ENCODE measurements at places on chromosomes 6 and 20.

GRCh38 chr20:30505566-30505965 lies 751.9 kb upstream of the DEFB115 start:
- DNase-seq = no peak

GRCh38 chr6:33298773-33299236 lies at the start of gene RGL2:
RGL2 (minus strand) TSS chr6:33298942; CDS start chr6:33298610, 332 bp downstream.
- DNase-seq = no peak

DNA sequence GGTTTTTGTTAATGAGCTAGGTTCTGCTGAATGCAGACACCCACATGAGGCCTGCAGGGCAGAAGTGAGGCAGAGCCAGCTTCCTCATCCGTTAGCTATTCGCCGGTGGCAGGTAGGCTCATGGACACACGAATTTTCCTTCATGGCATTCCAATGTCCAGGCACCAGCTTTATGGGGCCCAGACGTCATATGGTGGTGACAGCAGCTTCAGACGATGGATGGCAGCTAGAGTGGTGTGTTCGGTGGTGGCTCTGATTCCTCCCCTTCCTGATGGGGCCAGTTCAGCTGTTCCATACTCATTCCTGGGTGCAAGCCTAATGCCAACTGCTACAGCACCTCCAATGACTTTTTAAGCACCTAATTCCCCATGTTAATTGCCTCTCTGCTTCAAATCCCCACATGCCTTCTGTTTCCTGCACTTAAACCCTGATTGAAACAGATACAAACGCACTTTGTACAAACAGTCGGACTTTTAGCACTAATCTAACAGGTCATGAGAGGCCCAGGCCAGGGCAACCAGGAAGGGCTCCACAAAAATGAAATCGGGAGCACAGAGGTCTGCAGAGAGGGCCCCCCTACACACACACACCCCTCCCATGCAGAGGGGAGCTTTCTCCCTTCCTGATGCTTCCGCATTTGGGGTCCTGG lies 35.7 kb upstream of the MLN start:
- DNase-seq = no peak

DNA sequence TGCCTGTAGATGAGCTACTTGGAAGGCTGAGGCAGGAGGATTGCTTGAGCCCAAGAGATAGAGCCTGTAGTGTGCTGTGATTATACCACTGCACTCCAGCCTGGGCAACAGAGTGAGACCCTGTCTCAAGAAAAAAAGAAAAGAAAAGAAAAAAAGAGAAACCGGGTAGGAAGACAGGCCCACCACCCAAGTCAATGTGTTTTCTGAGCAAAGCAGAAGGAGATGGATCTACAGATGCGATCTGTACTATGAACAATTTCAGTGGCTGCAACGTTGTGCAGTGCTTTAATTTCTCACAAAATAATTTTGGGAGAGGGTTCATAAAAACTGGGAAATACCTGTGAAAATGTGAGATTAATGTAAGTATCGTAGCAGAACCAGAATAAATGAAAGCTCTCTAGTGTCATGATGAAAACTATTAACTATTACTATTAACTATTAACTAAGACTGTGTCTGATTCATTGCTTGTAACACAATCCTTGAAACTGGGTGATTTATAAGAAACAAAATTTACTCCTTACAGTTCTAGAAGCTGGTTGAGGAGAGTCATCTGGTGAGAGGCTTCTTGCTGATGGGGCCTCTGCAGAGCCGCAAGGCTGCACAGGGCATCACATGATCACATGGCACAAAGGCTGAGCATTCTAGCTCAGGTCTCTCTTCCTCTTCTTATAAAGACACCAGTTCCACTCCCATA lies 233.1 kb upstream of the ZNF217 start:
- DNase-seq = peak; percentile 86

DNA sequence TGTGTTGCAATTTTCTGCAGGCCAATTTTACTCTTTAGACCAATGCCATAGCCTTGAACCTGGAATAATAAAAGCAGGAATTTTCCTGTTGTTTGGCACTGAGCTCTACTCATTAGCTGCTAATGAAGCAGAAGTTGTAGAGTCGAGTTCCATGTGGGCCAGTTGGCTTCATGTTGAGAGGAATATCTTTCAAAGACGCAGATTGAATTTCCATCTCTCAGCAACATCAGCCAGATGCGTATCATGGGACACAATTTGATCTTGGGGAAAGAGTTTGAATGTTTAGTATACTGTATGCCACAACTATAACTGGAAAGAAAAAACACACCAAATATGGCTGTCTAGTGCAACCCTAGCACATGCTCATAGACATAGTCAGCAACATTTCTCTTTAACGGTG lies 259.6 kb downstream of the BCKDHB start:
- DNase-seq = no peak

- DNase-seq = no peak
Observed at GRCh38 chr6:138503881-138504680, 4.8 kb upstream of the NHSL1 start.

DNA sequence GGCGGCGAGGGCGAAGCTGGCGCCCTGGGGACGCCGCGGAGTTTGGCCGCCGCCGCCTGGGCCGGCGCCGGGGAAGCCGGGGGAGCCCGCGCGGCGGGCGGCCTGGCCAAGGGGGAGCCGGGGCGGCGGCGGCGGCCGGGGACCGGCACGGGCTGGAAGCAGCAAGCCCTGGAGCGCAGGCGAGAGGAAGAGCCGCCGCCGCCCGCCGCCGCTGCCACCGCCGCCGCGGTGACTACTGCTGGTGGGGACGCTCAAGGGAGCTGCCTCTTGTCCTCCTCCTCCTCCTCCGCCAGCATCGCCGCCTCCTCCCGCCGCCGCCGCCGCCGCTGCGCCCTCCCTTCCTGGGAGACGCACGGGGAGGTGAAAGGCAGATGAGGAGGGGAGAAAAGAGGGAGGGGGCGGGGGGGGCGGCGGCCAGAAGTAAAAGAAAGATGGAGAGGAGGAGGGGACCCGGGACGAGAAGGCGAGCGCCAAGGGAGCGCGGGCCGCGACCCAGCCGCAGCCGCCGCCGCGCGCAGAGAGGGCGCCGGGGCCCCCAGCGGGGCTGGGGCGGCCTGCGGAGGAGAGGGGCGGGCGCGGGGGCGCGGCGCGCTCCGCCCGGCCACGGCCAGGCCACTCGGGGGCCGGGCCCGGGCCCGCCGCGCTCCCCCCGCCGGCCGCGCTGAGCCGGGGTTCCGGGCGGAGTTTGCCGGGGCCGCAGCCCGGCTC lies 846 bp downstream of the PDE10A start:
- DNase-seq = no peak

GRCh38 chr6:5053038-5053437 lies 32.1 kb upstream of the PPP1R3G start:
- DNase-seq = no peak

- DNase-seq = no peak
Observed at GRCh38 chr20:57398231-57398821, 7.1 kb downstream of the RBM38 start.

- DNase-seq = no peak
Observed at GRCh38 chr6:140385679-140386078, 1011.2 kb upstream of the CITED2 start.

DNA sequence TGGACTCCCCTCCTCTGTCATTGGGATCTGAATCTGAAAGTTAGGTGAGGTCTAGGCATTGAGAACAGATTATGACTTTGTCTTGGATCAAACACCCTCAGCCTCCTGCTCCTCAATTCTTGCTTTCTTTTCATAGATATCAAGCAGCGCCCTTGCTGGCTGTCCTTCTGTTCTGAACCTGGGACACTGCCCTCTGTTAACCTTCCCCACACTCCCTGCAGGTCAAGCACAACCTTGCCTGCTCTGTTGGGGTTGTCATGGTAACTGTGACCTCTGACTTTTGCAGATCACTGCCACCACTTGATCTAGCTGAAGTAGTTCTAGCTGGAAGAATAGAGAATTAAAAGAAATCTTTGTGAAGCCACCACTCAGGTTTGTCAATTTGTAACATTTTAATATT lies 16.4 kb upstream of the MICA start:
- DNase-seq = no peak

- peak; percentile 36 for DNase-seq
Observed at GRCh38 chr20:11676630-11677287, 240.9 kb upstream of the BTBD3 start.

GRCh38 chr20:60101891-60102281 lies 143.7 kb downstream of the CDH26 start:
- DNase-seq = no peak

DNA sequence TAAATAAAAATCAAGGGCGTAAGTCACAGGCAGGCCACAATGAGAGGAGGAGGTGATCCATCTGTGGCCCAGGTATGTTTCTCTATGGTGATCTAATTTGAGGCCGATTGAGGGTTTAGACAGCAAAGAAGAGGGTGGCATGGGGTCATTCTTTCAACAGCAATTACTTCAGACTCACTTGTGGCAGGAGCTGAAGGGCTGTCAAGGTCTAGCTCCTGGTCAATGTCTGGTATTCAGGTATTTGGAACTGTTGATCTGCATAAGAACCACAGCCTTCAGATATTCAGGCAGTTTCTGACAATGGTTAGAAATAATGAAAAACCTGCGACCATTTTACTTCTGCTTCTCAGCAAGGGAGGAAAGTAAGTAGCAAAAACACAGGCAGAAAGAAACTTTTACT lies 259.6 kb downstream of the FOXC1 start:
- no peak for DNase-seq

- no peak for DNase-seq
Observed at GRCh38 chr20:62635852-62636251, 6.5 kb upstream of the SLCO4A1 start.

GRCh38 chr6:37739618-37740017 lies 41.9 kb upstream of the MDGA1 start:
- DNase-seq = no peak

- DNase-seq = no peak
Observed at GRCh38 chr20:36827541-36828279, 48.2 kb upstream of the TLDC2 start.

DNA sequence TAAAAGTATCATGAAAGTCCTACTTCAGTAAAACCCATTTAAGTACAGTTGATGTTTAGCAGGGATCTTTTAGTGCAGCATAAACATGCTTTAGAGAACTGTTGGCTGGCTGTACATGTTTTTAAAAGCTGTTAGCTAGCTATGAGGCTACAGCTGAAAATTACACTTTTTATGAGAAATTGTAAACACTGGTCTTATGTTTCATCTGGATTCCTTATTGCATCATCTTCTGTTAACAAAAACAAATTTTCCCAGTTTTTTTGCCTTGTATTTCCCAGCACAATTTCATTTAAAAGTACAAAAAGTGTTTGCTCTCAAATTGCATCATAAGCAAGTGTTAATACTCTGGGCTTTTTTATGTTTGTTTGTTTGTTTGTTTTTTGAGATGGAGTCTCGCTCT lies 18.3 kb upstream of the HLA-E start:
- no peak for DNase-seq

DNA sequence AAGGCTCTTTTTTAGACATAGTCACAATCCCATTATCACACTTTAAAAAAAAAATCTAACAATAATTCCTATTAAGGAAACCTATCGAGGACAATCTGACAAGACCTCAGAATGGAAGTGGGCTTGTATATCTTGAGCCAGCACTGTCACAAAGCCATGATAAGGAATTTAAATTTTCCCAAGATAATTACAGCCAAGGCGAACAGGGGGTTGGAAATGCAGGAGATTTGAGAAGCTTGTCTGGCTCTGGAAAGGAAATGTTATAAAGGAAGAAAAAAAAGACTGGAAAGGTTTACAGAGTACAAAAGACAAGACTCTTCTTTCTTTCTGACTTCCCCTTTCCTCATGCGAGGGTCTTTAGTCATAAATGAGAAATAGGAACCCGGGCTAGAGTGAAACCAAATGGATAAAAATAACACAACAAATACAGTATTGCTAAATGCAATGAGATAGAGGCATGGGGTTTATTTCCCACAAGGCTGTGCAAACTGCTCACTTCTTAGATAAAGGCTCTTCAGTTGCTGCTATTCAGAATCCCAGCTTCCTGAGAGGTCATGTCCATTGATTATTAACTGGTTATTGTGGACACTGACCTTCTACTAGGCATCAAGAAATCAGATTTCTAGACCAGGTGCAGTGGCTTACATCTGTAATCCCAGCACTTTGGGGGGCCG lies 13.4 kb upstream of the GHRH start:
- no peak for DNase-seq

- DNase-seq = no peak
Observed at GRCh38 chr6:57108691-57109090, 18.7 kb downstream of the ZNF451 start.

DNA sequence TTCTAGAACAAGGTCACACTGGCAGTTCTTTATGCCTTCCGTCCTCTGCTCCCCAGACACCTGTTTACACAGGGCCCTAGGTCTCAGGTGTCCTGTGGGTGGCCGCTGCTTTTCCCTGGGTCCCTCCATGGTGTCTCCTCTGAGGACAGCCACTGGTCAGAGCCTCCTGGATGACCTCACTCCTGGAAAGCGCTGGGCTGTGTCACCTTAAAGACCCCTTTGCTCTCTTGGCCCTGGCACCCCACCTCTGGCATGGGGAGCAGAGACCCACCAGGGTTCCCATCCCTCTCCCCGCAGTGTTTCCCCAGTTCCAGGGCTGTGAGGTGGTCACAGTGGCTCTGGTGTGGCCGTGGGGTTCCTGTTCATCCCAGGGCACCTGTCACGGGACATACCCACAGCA lies 33.9 kb downstream of the NTSR1 start:
- DNase-seq = no peak

GRCh38 chr20:32249030-32249738 lies 28.3 kb upstream of the KIF3B start:
- no peak for DNase-seq

GRCh38 chr6:52697903-52698302 lies 27.0 kb downstream of the TMEM14A start:
- peak; percentile 83 for DNase-seq

GRCh38 chr20:51739722-51740249 lies 28.4 kb downstream of the ATP9A start:
- no peak for DNase-seq

DNA sequence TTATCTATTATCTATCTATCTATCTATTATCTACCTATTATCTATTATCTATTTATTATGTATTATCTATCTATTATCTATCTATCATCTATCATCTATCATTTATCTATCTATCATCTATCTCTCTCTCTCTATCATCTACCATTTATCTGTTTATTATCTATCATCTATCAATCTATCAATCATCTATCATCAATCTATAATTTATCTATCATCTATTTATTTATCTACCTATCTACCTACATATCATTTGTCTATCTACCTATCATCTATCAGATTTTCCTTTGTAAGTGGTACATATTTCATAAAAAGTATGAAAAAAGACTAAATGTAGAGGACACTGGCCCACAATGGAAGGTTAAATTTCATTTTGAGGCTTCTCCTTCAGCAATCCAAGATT lies 212.1 kb upstream of the EXOC2 start:
- DNase-seq = no peak

GRCh38 chr6:104400844-104401243 lies 458.9 kb downstream of the HACE1 start:
- no peak for DNase-seq
